ENCODE measurements at places on chromosomes 7 and 10. TPM values are rescaled to one million over a fixed set of nuclear protein-coding genes. Genes with fewer than 3 reads are reported as not detected.

DNA sequence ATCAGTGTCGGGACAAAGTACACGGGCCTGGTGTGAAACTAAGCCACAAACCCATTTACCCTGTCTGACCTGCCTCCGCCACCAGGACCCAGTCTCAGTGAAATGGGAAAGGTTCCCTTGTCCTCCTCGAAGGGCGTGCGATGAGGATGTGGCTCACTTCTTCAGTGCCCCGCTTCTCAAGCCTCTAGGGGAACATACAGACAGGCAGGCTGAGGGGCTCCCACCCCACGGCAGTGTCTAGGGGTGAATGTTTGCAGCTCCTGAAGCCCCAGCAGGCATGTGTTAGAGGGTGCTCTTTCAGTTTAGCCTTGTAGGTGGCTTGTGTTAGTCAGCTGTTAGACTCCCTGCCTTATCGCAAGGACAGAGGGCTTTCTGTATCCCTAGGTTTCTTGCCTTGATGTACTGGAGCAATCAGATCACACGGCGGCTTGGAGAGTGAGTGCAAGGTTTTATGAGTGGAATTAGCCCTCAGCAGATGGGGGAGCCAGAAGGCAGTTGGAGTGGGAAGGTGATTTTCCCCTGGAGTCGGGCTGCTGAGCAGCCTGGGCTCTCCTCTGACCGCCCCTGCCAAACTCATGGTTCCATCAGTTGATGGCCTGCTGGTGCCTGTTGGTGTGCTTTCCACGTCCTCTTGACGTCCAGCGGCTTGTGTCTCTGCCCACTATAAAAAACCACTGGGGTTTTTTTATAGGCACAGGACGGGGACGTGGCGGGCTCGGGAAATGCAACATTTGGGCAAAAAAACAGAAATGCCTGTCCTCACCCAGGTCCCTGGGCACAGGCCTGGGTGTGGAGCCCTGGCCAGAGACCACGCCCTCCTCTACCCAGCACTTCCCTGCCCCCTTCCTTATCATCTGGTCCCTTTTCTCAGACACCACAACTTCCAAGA is 759 bp downstream of the NUDT1 start:
- H3K4me1 ChIP-seq: peaks cover 22% of the 10 kb centered on the region
- H3K36me3 ChIP-seq: peaks cover 16% of the 10 kb centered on the region
- DNase-seq: no peak
- no peaks in the 10 kb centered on the region for H3K27me3 ChIP-seq
- no peak overlapping the region for H3K27ac ChIP-seq

GRCh38 chr7:132520591-132521280 is 55.5 kb downstream of the PLXNA4 start:
- DNase-seq: no peak
- H3K4me3 ChIP-seq: no peak overlapping the region
- H3K36me3 ChIP-seq: no peaks in the 10 kb centered on the region
- H3K27ac ChIP-seq: peak overlapping the region; percentile 26

RHOBTB1 gene
- total RNA-seq: 16.8 TPM

DNA sequence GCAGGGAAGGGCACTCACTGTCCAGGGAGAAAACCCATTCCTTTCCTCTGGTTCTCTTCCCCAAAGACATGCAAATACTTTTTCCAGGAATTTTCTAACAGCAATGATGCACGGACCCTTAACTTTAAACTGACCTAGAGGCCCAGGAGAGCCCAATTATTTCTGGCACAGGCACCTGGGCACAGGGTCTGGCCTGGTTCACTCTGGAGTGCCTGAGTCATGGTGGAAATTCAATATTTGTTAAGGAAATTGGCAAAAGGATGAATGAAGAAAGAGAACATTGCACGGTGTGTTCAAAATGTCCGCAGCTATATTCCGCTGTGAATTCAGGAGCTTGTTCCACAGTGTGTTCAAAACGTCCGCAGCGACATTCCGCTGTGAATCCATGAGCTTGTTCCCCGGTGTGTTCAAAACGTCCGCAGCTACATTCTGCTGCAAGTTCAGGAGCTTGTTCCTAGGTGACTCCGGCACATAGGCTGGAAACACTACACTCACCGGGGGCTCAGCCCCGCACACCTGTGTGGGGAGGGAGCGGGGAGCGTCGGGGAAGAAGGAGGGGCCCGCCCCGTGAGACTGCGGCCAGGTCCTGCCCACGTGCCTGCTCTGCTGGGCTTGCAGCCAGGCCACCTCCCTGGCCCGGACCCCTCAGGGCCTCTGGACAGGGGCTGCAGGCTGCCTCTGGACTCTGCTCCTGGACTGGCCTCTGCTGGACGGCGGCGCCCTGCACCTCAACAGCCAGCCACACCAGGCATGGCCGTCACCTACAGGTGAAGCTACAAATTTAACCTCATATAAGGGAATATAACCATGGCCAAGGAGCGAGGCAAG is 72.0 kb upstream of the FAM20C start:
- peaks cover 14% of the 10 kb centered on the region for H3K4me1 ChIP-seq
- no peak overlapping the region for H3K27ac ChIP-seq
- DNase-seq: no peak
- H3K36me3 ChIP-seq: no peaks in the 10 kb centered on the region
- no peaks in the 10 kb centered on the region for H3K27me3 ChIP-seq

DNA sequence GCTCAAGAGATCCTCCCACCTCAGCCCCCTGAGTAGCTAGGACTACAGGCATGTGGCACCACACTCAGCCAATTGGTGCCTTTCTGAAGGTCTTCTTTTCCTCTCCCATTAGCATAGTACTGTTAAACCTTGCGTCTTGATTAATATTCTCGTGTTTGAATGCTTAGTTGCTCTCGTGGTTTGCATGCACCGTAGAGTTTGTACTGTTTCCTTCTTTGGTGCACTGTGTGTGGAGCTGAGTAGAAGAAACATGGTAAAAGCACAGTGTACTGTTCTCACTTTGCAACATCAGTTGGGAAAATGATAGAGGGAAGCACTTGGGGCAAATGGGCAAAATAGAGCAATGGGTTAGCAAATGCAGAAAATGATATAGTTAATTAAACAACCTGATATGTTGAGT is 27.6 kb upstream of the RPA3 start:
- no peaks in the 10 kb centered on the region for H3K36me3 ChIP-seq
- peaks cover 19% of the 10 kb centered on the region for H3K4me1 ChIP-seq
- H3K4me3 ChIP-seq: no peak overlapping the region
- no peak overlapping the region for H3K27ac ChIP-seq

SEMA3C gene
- total RNA-seq: 58.3 TPM

DNA sequence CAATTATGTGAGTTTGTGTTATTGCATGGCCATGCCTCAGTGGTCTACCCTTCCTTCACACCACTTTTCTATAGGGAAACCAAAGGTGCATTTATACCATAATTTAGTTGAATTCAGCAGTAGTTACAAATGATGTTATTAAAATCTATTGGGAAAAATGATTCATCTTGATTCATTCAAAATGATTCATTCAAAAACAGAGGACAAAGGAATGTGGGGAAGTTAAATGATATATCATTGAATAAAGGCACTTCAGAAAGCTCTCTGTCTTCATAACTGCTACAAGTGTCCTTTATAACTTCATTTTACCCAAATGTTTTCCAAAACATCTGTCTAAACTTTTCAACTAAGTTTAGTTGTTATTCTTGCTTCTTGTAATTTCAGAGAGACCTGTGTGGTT is 722.9 kb downstream of the GRM8 start:
- H3K27ac ChIP-seq: no peak overlapping the region
- no peak overlapping the region for H3K4me3 ChIP-seq
- DNase-seq: no peak

- H3K27ac ChIP-seq: no peak overlapping the region
- no peaks in the 10 kb centered on the region for H3K4me1 ChIP-seq
- no peaks in the 10 kb centered on the region for H3K27me3 ChIP-seq
- DNase-seq: no peak
These were observed 180.6 kb upstream of the AGR3 start for GRCh38 chr7:17062151-17063044.

DNA sequence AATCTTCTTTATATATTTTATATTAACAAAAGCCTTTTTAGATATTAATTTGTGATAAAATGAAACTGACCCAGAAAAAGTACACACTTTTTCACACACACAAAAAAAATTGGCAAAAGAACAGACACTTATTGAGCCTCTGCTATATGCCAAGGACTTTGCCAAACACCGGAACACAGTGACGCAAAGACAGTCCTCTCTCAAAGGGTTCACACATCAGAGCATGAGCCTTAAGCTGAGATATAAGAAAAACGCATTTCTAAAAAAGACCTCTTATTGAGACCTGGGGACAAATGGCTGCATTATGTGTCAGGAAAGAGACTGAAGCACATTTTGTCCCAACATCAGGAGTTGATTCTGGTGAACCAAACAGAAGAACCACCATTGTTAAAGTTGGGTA is 24.0 kb upstream of the ABCB4 start:
- no peaks in the 10 kb centered on the region for H3K4me1 ChIP-seq
- H3K27ac ChIP-seq: no peak overlapping the region
- H3K36me3 ChIP-seq: no peaks in the 10 kb centered on the region
- H3K27me3 ChIP-seq: no peaks in the 10 kb centered on the region

DNA sequence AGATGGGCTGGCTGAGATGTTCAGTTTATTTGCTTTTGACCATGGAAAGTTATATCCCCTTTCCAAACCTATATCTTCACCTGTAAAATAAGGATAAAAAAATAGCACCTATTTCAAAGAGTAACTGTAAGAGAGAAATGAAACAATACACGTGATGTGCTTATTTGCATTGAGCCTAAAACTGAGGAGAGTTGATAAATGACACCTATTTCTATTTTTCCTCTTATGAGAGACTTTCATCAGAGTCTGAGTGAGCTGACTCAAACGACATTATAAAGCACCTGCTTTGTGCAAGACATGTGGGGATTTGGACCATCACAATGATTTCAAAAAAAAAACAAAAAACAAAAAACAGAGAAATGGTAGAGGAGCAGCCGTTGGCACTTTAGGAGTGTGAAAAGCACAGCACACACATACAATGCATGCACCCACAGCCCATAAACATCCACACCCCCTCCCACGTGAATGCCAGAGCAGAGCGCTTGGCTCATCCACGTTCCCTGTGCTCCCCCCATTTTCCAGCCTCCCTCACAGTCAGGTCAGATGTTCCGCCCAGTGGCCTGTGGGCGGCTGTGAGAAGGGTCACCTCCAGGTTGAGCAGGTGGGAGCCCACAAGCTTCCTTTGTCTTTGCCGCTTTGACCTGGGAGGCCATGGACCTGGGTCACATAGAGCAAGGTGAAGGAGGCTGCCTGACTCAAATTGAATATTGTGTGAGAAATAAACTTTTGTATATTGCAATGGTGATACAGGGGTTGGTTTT is 253.2 kb upstream of the ZNF32 start:
- no peak overlapping the region for H3K4me3 ChIP-seq
- no peak overlapping the region for H3K27ac ChIP-seq
- DNase-seq: no peak
- H3K27me3 ChIP-seq: no peaks in the 10 kb centered on the region
- no peaks in the 10 kb centered on the region for H3K36me3 ChIP-seq
